Esophagus mucosa (tissue), 1 donor: ENCODE measurements at places on chromosomes 2 and 18.
A peak's percentile ranks its signal among the peaks of the same experiment; 100 is the strongest.

DNA sequence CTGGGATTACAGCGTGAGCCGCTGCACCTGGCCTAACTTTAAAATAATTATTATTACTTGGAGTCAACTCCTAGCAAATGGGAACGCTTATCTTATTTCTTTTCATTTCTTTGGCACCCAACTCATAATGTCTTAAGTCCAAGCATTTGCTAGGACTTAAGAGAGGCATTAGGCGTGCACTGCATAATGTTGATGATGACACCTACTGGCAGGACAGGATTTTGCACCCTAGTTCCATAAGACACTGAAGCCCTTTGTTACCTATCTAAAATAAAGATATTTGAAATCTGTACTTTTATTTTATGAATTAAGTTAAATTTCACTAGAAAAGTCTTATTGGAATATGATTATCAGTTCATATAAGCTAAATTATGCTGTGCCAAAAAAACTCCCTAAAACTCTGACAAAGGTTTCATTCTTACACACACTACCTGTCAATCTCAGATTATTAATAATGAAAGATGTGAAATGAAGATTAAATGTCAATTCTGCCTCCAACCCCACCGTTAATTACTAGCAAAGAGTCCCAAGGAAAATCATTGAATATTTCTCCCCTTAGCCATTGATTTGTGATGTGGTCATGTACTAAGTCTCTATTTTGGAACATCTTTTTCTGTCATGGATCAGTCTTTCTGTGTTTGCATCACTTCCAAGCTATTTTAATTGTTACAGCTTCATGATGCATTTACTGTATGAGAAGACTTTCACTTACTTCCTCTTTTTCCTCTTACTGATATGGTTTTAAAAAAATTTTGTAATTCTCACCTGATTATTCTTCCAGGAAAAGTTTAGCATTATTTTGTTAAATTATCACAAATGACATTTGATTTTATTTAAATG, 12.7 kb upstream of the CDH2 start:
- ATAC-seq, result peak; percentile 64

DNA sequence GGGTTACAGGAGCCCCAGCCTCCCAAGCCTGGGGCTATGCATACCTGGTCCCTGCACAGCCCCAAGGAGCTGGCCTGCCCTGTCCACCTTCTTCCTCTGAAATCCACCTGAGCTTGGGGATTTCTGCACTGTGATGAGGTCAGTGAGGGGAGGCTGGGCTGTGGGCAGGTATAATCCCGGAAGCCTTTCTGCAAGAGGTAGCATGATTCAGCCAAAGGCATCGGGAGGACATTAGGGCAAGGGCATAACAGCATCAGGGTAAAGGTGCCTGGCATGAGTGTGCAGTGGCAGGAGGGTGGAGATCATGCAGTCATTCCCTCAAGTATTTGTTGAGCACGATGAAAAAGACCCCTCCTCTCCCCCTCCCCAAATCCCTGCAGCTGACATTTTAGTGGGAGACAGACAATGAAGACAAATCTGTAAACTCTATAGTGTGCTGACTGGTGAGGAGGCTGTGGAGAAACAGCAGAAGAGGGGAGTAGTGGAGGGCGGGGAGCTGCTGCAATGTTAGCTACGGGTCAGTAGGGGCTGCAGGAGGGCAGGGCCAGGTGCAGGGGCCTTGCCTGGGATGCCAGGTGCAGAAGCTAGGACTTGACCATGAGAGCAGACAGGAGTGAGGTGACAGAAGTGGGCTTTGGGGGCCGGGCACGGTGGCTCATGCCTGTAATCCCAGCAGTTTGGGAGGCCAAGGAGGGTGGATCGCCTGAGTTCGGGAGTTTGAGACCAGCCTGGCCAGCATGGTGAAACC, 18.7 kb downstream of the ZFP36L2 start:
- ATAC-seq, result peak; percentile 79

- ATAC-seq, result no peak
Measured at GRCh38 chr2:162057426-162057825, 16.6 kb downstream of the DPP4 start.

DNA sequence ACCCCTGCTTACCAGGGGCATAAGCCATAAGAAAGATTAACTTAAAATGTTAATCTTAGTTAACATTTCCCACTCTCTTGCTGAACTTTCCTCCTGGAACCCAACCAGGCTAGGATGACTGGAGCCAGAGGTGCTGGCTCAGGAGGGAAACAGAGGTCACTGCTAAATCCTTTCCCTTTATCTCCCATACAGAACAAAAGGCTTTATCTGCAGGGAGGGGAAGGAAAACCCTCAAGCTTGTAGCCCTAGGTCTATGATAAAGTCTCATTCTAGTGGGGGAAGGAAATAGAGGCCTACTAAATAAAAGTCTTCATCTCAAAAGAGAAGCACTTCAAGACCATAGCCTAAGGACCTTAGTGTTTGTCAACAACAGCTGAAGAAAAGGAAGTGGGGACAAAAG, 18.6 kb downstream of the HIBCH start:
- no peak for ATAC-seq

GRCh38 chr18:13161276-13161899, 57.2 kb upstream of the LDLRAD4 start:
- ATAC-seq, result no peak

DNA sequence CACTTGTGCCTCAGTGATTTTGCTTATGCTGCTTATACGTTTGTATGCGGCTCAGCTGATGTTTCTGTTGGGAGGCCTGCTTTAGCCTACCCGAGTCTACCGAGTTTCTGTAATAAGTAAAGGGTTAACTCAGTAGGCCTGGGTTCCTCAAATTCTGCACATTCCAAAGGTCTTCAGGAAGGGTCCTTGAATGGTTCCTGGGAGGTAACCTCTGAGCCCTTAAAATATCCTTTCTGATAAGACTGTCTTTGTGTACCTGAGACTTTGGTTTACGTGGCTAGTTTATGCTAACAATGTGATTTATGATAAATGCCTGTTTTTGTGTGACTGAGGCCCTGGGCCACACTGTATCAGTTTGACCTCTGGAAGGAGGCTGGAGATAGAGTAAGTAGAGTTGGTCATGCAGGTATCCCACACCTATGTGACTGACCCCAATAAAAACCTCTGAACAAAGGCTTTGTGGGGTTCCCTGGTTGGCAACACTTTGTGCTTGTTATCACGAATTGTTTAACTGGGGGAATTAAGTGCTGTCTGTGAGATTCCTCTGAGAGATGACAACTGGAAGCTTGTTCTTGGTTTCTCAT, 18.9 kb upstream of the PNPT1 start:
- no peak for ATAC-seq
